ENCODE measurements at places on chromosomes 16 and 17.

DNA sequence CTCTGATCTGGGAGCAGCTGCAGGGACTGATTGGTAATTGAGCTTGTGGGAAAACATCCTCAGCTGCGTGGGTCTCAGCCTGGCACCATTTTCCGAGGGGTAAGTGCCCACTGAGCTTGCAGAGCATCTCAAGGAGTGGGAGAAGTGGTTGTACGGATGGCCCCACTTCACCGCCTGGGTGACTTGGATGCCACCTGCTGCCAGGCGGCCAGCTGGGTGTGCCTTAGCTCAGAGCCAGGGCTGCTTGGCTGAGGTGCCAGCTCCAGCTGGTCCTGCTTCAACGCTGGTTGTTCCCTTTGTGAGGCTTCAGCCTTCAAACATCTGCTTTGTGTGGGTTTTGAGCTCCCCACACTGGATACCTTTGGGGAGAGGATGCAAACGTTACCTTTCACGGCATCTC, 482.7 kb upstream of the EEF2KMT start:
- DNase-seq: no peak

DNA sequence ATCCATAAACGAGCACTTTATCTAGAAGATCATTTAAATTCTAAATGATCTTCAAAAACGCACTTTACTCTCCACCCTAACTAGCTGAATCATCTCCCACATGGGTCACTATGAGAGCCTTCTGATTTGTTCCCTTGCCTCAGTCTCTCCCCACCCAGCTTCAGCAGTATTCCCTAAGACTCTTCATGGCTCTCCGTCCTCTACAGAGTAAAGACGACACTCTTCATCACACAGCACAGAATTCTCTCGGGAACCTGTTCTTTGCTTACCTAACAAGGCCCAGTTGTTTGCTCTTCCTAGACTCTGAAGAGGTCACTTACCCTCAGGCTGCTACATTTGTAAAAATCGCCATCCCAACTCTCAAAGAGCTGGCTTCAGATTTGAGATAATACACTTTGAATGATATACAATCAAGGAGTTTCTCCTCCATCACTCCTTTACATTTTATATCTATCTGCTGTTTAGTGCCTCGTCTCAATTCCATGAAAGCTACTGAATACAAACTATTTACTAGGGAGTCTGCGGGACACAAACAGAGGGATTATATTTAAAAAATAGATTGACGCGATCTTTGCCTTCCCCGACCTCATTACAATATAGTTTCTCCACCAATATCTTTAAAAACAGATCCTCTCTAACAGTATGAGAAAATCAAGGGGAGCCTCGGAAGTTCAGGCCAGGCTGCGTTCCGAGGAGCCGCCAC, 511 bp upstream of the LIG3 start:
- DNase-seq: no peak

- no peak for DNase-seq
Measured at GRCh38 chr16:49015225-49015592, 266.4 kb downstream of the CBLN1 start.

DNA sequence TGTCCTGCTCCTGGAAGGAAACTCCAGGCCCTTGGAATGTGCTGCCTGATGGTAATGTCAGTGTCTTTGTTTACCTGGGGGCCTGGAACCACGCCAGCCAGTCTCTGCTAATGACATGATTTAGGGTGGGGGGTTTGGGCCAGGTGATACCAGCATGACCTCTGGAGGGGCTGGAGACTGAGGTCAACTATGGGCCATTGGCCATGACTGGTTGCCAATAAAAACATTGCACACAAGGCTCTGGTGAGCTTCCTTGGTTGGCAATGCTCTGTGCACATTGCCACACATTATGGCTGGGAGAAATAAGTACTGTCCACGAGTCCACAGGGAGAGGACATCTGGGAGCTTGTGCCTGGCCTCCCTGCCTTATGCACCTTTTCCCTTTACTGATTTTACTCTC, 52.5 kb downstream of the LITAF start:
- no peak for DNase-seq

DNA sequence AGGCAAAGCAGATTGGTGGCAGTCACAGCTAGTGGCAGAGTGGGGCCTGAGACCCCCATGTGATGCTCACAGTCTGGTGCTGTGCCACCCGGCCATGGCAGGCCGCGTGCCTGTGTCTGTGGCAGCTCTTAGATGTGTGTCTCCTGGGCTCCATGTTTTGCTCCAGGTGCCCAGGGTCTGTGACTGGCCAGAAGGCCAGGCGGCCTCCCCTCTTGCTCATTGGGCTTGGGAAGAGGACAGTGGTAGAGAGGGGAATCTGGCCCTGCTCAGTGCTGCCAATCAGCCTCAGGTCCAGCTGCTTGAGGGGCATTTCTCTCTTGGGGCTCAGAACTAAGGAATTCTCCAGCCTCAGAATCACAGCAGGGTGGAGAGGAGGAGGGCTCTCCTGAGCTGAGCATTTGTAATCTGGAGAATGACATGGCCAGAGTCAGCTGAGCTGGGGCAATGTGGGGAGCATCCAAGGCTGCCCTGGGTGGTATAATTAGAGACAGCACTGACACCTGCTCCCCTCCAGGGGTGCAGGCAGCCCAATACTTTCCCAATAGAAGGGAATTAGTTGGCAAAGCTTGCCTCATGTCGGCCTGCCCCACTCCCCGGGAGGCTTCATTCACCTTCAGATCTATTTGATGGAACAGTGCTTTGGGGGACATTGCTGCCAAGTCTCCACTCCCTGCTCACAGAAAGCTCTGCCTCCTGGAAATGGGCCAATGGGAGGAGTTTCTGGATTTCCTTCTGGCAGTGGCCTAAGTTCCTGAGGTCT, 2.7 kb upstream of the LASP1NB start:
- DNase-seq: no peak
